Femur (tissue), 1 donor: ENCODE measurements at places on chromosomes 6 and 20.

GRCh38 chr6:170174124-170174770, 116.6 kb downstream of the DLL1 start:
- no peak for DNase-seq

- DNase-seq, result no peak
Measured at GRCh38 chr6:161254464-161255253, 19.2 kb downstream of the AGPAT4 start.

DNA sequence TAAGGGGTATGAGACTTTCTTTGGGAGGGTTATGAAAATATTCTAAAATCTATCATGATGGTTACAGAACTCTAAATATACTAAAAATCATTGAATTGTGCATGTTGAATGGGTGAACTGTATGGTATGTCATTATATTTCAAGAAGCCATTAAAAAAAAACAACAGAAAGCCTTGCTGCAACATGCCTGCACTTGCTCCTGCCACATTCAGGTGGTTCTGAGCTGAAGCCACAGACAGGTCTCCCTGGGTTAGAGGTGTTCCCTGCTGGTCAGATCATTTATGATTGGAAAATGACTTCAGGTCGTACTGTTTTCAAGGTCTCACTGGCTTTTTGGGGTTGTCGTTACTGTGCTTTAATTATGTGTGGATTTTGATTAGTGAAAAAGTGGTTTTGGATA, 13.3 kb downstream of the GMPR start:
- DNase-seq, result no peak

DNA sequence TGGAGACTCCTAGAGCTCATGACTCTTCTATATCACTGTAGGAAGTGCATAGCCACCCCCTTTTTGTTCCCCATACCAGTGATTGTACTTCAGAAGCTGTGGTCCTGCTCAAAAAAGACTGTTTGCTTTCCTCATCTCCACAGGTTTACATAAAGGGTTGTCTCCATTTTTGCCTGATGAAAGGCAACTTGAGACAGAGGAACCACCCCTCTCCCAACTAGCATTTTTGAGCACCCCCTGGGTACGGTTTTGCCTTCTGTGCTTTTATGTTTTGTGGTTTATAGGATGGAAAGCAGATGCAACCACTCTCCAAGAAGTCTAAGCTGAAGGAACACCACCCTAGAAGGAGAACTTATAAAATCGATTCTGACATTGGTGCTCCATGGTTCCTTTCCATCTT, 127.7 kb upstream of the SUPT3H start:
- no peak for DNase-seq

GRCh38 chr20:20203784-20204183, 151.5 kb downstream of the CFAP61 start:
- DNase-seq, result no peak

- DNase-seq, result no peak
Measured at GRCh38 chr6:53926505-53926904, 131.7 kb downstream of the LRRC1 start.

DNA sequence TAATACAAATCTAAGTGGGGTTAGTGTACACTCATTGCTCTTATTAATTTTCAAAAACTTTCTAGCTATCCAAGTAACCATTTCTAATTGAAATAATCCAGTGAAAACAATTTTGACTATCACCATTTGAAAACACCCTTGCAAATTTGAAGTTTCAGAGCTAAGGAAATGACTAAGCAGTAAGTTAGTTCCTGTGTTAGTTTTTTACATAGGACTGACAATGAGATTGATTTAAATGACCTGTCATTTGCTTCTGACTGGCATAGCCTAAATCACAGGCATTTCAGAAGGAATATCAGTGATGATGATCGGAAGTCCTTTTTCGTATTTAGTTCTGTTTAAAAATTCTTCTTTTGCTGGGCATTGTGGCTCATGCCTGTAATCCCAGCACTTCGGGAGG, 27.0 kb downstream of the STK4 start:
- DNase-seq, result no peak

DNA sequence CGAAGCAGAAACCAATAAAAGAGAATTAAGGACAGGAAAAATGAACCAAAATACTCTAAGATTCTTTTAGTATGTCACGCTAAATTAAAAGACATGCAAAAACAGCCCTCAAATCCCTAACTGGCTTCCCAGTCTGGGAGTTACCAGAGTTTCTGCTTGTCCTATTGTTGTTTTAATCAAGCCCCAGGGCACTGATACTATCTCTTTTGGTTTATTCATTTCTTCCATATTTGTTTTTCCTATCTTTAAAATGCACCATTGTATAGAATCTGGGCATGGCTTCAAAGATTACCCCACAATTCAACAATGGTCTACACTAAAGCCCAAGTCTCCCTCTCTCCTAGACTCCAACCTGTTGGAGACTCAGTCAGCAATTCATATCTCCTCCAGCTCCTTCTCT, 169.1 kb downstream of the MYLK4 start:
- DNase-seq, result no peak

DNA sequence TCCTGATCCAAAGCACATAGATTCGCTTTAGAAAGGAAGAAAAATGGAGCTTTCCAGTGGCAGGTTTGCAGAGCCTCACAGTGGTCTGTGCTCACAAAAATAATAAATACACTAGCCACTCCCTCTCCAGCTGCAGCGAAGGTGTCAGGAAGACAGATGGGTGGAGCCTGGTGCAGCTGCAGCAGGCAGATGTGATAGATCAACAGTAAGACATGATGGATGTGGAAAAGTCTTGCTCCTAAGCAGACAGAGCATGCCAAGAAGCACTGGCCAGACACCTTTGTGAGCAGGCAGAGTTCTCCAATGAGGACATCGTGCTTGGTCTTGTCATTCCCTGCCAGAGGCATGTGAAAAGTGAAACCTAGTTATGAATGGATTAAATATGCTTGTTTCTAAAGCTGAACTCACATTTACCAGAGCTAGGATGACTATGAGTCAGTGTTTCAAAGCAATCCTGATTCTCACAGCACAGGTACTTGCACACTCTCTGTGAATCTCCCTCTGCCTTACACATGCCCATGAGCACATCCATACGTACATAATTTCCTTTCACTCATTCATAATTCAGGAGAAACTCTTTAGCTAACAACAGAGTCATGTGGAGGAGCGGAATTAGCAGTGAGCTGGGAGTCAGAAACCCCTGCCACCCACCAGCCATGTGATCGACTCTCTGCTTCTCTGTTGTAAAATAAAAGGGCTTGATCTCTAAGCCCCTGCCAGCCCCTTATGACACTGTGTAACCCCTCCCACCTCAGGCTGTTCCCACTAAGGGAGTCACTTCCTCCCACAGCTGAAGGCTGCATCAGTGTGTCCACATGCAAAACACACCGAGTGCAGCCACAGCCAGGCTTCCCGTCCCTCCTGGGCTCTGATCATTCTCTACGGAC, 111.2 kb downstream of the SCML4 start:
- peak; percentile 72 for DNase-seq

- DNase-seq, result no peak
Measured at GRCh38 chr20:56932575-56933330, 303.6 kb downstream of the TFAP2C start.

- DNase-seq, result no peak
Measured at GRCh38 chr6:2108700-2109306, 136.6 kb downstream of the GMDS start.

- no peak for DNase-seq
Measured at GRCh38 chr6:164336455-164336854, 921.9 kb downstream of the QKI start.

GRCh38 chr6:21885532-21886114, 292.1 kb downstream of the SOX4 start:
- peak; percentile 87 for DNase-seq

DNA sequence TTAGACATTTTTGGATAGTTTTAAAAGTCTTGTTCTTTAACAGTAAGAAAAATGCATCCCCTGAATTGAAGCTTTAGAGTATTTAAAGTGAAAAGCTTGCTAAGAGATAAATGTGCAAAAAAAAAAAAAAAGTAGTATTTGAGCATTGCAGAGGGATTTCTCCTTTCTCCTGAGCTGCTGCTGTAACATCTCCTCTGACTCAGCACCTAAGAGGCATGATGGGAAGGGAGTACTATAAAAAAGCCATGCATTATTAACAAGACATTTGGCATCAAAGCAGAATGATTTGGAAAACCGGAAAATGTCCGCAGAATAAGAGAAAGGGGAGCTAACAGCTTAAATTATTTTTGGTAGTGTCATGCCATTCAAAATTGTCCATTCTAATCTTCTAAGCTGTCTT, 27.9 kb downstream of the B4GALT5 start:
- DNase-seq, result no peak

GRCh38 chr6:46056906-46057529, 41.4 kb upstream of the CLIC5 start:
- DNase-seq, result no peak

GRCh38 chr6:35025232-35026188, 115.6 kb downstream of the TCP11 start:
- no peak for DNase-seq

GRCh38 chr6:83467620-83468036, 36.8 kb upstream of the ME1 start:
- DNase-seq, result peak; percentile 22
